ENCODE measurements at places on chromosomes 7 and 10.

GRCh38 chr10:72688208-72688651 lies 3.7 kb upstream of the MCU start:
- DNase-seq, result no peak

GRCh38 chr7:117113871-117114270 lies 160.6 kb downstream of the ST7 start:
- no peak for DNase-seq

- no peak for DNase-seq
Observed at GRCh38 chr10:70330671-70331070, 46.9 kb upstream of the NPFFR1 start.

- no peak for DNase-seq
Observed at GRCh38 chr7:106367664-106368063, 82.9 kb upstream of the NAMPT start.

DNA sequence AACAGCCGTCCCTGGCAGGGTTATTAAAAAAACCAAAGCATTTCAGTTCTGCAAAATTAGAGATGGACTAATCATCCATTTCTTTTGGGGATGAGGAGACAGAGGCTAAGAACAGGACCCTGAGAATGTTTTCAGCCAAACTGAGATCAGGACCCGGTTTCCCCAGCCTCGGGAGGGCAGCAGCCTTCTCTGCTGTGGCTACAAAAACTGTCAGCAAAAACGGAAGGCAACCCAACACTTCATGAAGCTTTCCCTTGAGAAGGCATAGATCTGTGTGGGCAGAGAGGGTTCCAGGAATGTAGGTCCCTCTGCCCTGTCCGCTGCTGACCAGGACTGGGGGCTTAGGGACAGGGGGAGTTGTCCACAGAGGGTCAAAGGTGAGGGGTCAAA lies 313.5 kb downstream of the TCERG1L start:
- DNase-seq, result no peak

- no peak for DNase-seq
Observed at GRCh38 chr7:157009170-157009777, 1.2 kb downstream of the MNX1 start.

DNA sequence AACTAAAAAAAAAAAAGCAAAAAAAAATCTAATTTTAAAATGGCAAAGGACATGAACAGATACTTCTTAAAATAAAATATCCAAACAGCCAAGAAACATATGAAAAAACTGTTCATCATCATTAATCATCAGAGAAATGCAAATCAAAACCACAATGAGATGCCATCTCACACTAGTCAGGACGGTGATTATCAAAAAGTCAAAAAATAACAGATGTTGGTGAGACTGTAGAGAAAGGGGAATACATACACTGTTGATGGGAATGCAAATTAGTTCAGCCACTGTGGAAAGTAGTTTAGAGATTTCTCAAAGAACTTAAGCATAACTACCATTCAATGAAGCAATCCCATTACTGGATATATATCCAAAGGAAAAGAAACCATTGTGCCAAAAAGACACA lies 30.2 kb downstream of the COBL start:
- DNase-seq, result no peak

DNA sequence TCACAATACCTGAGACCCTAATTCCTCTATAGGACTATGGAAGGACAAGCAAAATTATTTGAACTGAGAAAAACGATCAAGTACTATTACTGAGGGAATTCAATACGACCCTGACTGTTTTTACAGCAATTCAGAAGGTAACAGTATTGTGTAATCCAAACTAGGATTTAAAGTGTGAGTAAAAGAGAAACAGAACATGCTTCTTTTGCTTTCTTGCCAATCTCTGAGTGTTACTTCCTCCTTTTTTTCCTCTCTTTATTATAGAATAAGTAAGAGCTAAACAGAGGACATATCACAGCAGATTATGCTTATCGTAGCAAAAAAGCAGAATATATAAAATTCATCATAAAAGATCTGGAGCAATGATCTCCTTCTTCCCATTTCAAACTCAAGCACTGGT lies 292.1 kb downstream of the THSD7A start:
- DNase-seq, result no peak

- no peak for DNase-seq
Observed at GRCh38 chr7:1447551-1448244, 11.6 kb downstream of the MICALL2 start.

DNA sequence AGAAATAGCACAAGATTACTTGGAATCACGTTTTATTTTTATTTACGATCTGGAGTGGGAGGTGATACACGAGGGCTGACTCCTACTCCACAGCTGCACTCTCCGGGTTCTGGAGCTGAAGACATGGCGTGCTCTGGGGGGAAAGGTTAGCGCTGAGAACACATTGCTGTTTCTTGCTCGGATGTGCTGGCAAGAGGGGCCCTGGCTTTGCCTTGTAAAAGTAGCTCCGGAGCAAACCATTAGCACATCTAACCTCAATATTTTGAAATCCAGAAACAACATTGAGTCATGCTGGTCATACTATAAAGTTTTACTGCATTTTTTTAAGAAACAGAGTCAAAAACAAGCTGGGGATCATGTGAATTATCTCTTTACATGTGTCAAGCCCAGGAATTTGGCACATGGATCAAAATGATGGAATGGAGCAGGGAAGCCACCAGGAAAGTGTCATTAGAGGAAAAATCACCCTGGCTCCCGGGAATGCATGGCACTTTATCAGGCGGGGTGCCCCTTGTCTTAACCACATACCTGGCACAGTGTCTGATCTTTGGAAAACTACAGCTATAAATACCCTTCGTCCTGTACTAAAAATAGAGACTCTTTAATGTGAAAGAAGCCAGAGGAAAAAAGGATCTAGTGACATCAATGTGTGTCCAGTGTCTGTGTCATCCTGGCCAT lies 31.6 kb upstream of the LYZL1 start:
- no peak for DNase-seq

- no peak for DNase-seq
Observed at GRCh38 chr10:57333880-57334279, 933.8 kb downstream of the IPMK start.

DNA sequence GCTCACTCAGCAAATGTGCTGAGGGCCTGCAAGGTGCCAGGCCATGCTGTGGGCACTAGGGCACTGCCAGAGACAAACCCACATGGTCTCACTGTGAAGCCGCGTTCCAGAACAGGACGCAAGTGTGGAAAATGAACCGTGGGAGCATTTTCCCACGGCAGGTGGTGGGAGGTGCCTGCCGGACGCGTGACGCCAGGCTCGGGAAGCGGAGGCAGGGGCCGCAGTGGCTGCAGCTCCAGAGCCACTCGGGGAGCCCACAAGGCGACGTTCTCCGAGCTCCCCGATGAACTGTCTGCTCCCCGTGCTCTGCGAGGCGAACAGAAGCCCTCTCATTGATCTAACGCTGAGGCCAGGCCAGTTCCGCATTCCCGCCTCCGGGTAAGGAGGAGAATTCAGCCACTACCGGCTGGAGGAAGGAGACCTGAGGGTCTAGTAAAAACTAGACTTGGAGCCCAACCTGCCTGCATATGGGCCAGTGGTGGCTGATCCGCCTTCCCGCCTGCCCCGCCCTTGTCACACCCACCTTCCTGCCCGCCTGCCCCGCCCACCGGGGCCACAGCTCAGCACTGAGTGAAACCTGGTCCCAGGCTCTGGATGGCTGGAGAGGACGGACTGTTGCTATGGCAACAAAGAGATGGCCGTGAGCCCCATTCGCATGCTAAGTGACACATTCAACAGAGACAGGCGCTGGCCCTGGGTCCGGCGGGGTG lies 13.1 kb downstream of the ADGRA1 start:
- DNase-seq, result no peak

DNA sequence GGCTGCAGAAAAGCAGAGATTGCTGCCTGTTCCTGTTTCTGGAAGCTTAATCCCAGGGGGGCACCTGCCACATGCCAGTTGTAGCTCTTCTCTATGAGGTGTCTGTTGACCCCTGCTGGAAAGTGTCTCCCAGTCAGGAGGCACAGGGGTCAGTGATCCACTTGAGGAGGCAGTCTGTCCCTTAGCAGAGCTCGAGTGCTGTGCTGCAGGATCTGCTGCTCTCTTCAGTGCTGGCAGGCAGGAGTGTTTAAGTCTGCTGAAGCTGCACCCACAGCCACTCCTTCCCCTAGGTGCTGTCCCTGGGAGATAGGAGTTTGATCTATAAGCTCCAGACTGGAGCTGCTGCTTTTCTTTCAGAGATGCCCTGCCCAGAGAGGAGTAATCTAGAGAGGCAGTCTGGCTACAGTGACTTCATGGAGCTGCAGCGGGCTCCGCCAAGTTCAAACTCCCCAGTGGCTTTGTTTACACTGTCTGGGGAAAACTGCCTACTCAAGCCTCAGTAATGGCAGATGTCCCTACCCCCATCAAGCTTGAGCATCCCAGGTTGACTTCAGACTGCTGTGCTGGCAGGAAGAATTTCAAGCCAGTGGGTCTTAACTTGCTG lies 57.6 kb upstream of the CROT start:
- DNase-seq, result no peak
